ENCODE measurements at places on chromosomes 6 and 20. TPM values are rescaled to one million over a fixed set of nuclear protein-coding genes. Genes with fewer than 3 reads are reported as not detected.

Gene ABCC10
- total RNA-seq, result 30.2 TPM

Gene DEFB126
- total RNA-seq, result not detected

DNA sequence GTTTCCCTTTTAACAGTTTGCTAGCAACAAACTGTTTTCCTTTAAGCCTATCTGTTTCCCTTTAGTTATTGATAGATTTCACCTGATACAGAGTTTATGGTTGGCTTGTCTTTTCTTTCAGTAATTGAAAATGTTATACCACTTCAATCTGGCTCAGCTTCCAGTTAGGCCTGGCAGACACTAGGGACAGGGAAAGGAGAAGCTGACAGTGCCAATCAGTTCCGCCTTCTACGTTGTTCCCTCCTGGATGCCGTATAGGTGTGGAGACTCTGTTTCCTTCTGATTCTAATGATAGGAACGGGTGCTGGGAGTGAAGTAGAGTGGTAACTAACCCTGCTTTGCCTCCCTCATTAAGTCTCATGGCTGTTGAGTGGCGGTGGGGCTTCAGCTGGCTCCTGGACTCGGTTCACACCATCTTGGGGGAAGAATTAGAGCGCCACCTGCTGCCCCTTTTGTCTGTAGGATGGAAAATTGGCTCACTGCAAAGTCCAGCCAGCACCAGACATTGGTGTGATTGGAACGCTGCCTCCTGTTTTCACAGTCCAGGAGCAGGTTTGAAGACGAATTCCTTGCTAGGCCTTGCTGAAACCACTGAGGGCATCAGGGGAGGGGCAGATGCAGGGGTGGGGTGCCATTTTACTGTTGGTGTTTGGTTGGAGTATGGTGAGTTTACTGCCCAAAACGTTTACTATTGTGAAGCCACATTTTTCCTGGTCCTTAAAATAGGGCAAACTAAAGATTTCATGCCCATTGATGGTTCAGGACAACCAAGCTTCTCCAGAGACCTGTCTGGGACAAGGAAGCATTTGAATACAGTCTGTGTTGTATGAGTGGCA lies 1729.5 kb downstream of the GRIK2 start:
- no peak overlapping the region for H3K4me3 ChIP-seq
- no peaks in the 10 kb centered on the region for H3K36me3 ChIP-seq
- no peak for DNase-seq
- no peaks in the 10 kb centered on the region for H3K4me1 ChIP-seq

Gene CTAGE9
- total RNA-seq, result not detected

DNA sequence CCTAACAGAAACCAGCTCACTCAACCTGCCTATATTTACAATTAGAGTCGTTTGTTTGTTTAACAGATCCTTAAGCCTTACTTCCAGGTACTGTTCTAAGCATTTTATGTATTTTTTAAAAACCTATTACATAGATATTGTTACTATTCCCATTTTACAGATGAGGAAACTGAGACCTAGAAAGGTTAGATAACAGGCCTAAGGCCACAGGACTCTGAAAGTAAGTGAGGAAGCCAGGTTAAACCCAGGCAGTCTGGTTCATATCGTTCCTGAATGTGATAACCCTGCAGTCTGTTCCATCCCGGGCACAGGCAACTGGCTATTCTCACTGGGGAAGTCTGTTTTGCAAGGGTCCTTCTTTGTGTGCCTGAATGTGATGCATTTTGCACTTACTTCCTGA lies 322.2 kb downstream of the FARS2 start:
- no peaks in the 10 kb centered on the region for H3K27me3 ChIP-seq
- H3K4me3 ChIP-seq, result no peak overlapping the region
- H3K27ac ChIP-seq, result no peak overlapping the region
- H3K36me3 ChIP-seq, result no peaks in the 10 kb centered on the region
- no peak for DNase-seq
- H3K4me1 ChIP-seq, result no peaks in the 10 kb centered on the region

DNA sequence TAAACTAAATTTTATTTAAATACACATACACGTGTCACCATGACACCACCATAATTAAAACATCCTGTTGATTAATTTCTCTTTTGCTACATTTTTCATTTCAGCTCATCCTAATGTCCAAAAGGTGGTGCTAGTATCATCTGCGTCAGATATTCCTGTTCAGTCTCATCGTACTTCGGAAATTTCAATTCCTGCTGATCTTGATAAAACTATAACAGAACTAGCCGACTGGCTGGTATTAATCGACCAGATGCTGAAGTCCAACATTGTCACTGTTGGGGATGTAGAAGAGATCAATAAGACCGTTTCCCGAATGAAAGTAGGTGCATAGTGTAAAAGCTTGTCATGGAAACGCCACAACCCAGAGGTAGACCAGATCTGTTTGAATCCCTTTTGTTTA lies 263.4 kb downstream of the UTRN start:
- H3K36me3 ChIP-seq, result peaks cover 4% of the 10 kb centered on the region
- H3K27me3 ChIP-seq, result no peaks in the 10 kb centered on the region
- no peak overlapping the region for H3K4me3 ChIP-seq
- DNase-seq, result no peak
- H3K4me1 ChIP-seq, result no peaks in the 10 kb centered on the region

- H3K36me3 ChIP-seq, result no peaks in the 10 kb centered on the region
- H3K4me3 ChIP-seq, result no peak overlapping the region
- DNase-seq, result no peak
- no peaks in the 10 kb centered on the region for H3K27me3 ChIP-seq
- H3K27ac ChIP-seq, result no peak overlapping the region
These were observed 288.4 kb downstream of the CLIC5 start for GRCh38 chr6:45727228-45727627.

Gene ASXL1
- 71.1 TPM for total RNA-seq

Gene MSH5
- total RNA-seq, result 23.7 TPM

DNA sequence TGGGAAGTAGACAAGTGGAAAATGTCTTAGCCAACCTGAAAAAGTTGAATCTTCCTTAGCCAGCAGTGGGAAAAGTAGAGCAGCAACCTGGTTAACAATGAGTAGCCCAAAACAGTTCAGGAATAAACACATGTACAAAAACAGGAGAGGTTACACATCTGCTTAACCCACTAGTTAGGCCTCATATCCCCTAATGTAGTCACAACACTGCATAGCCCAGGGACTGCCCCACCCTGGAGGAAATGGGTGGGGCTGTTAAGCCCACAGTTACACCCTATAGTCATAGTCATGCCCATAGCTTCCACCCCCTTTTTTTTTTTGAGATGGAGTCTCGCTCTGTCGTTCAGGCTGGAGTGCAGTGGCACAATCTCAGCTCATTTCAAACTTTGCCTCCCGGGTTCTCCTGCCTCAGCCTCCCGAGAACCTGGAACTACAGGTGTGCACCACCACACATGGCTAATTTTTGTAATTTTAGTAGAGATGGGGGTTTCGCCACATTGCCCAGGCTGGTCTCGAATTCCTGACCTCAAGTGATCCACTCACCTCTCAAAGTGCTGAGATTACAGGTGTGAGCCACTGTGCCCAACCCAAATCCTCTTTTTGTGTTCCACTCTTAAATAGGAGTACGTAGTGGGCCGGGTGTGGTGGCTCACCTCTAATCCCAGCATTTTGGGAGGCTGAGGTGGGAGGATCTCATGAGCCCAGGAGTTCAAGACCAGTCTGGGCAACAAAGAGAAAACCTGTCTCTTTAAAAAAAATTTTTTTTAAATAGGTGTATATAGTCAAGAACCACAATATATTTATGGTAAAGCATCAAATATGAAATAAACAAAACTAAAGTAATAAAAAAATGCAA lies 24.5 kb downstream of the ILRUN start:
- no peak overlapping the region for H3K4me3 ChIP-seq
- peaks cover 5% of the 10 kb centered on the region for H3K4me1 ChIP-seq
- H3K27ac ChIP-seq, result no peak overlapping the region
- H3K27me3 ChIP-seq, result no peaks in the 10 kb centered on the region

DNA sequence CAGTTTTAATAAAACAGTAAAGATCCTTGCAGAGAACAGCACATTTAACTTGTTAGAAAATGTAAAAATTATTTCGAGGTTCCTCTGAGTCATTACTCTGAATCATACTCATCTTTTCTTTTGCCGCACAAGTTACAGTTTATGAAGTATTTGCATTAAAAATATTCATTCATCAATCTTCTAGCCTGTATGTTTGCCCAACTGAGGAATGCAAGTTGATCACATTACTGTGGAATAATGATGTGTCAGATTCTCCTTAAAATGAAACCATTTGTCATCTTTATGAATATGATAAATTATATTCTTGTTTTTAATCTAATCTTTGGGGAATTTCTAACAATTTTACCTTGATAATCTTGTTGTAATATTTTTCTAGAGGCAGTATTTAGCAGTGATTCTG lies 340.4 kb upstream of the OPRM1 start:
- no peak for DNase-seq
- no peak overlapping the region for H3K27ac ChIP-seq
- no peaks in the 10 kb centered on the region for H3K36me3 ChIP-seq
- no peaks in the 10 kb centered on the region for H3K4me1 ChIP-seq
- no peak overlapping the region for H3K4me3 ChIP-seq

Gene RSPO4
- 0.13 TPM for total RNA-seq

- no peaks in the 10 kb centered on the region for H3K27me3 ChIP-seq
- H3K4me1 ChIP-seq, result peaks cover 11% of the 10 kb centered on the region
- H3K4me3 ChIP-seq, result no peak overlapping the region
These were observed 42.8 kb downstream of the MRPL14 start for GRCh38 chr6:44084231-44085014.

- H3K36me3 ChIP-seq, result no peaks in the 10 kb centered on the region
- no peak overlapping the region for H3K4me3 ChIP-seq
- H3K4me1 ChIP-seq, result no peaks in the 10 kb centered on the region
- no peak overlapping the region for H3K27ac ChIP-seq
- no peaks in the 10 kb centered on the region for H3K27me3 ChIP-seq
- DNase-seq, result no peak
These were observed 553.0 kb upstream of the ADGRB3 start for GRCh38 chr6:68082086-68082485.

GRCh38 chr6:5785249-5785648 lies 221.5 kb downstream of the NRN1 start:
- DNase-seq, result no peak
- no peak overlapping the region for H3K27ac ChIP-seq
- no peaks in the 10 kb centered on the region for H3K4me1 ChIP-seq
- no peaks in the 10 kb centered on the region for H3K27me3 ChIP-seq
- H3K4me3 ChIP-seq, result no peak overlapping the region

DNA sequence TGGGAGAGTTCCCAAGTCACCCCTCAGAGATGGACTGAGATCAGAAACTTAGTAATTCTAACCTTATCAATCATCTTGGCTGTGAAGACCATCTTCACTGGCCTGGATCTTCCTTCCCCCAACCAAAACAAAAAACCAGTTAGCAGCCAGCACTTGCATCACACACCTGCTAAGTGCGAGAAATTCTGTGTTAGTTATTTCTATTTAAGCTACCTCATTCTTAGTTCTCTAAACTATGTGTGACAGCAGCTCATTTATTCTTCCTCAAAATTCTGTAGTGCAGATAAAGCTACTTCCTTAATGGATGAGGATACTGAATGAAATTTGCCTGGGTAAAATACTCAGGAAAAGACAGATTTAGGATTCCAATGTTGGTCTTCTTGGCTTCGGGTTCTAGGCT lies 18.2 kb upstream of the TAGAP start:
- peaks cover 3% of the 10 kb centered on the region for H3K4me1 ChIP-seq
- no peak for DNase-seq
- H3K36me3 ChIP-seq, result no peaks in the 10 kb centered on the region
- no peak overlapping the region for H3K4me3 ChIP-seq
- H3K27ac ChIP-seq, result no peak overlapping the region
- H3K27me3 ChIP-seq, result no peaks in the 10 kb centered on the region

Gene SLC22A3
- 6.4 TPM for total RNA-seq

DNA sequence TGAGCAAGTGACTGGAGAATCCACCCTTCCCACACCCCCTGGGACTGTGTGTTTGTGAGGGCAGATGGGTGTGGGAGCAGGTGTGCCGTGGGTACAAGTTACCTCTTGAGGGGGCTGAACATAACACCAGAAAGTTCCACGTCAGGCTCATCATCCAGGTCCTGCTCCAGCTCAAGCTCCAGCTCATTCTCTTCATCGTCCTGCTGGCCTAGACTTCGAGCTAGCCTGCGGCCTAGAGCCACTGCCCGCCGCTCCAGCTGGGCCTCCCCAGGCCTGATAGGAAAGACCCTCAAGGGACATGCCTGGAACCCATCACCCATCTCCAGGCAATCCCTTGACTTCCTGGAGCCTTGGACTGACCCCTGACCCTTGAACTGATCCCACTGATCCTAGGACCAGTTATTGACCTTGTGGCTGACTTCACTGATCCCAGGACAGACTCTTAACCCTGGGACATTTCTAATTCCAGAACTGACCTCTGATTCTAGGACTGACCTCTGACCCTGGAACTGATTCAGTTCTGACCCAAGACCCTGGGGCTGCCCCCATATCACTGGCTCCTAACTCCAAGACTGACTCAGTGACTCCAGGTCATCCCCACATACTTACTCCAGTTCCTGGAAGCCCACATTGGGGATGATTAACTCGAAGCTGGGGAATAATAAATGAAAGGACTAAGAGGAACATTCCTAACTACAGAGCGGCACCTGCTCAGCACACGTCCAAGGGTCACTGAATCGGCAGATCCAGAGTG lies 11.8 kb upstream of the SPAG4 start:
- DNase-seq, result peak; percentile 23
- peak overlapping the region; percentile 21 for H3K27ac ChIP-seq
- H3K36me3 ChIP-seq, result no peaks in the 10 kb centered on the region
- no peaks in the 10 kb centered on the region for H3K27me3 ChIP-seq
- H3K4me3 ChIP-seq, result no peak overlapping the region
- peaks cover 4% of the 10 kb centered on the region for H3K4me1 ChIP-seq

Gene GLP1R
- 0.22 TPM for total RNA-seq

Gene TAGAP
- total RNA-seq, result 8.8 TPM

DNA sequence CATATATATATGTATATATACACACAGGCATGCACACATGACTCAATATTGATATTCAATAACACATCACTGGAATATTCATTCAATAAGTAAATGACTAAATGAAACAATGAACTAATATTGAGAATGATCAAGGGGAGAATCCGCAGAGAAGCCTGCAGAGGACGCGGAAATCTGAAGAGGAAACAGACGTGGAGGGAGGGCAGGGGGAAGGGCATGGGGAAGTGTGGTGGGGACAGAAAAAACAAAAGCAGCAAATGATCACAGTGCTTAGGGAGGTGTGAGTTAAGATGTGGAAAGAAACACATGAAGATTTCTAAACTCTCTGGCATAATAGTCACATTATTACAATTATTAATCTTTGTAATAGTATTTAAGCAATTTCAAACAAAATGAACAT lies 14.5 kb downstream of the PERP start:
- no peaks in the 10 kb centered on the region for H3K4me1 ChIP-seq
- no peaks in the 10 kb centered on the region for H3K36me3 ChIP-seq
- no peaks in the 10 kb centered on the region for H3K27me3 ChIP-seq
- DNase-seq, result no peak

DNA sequence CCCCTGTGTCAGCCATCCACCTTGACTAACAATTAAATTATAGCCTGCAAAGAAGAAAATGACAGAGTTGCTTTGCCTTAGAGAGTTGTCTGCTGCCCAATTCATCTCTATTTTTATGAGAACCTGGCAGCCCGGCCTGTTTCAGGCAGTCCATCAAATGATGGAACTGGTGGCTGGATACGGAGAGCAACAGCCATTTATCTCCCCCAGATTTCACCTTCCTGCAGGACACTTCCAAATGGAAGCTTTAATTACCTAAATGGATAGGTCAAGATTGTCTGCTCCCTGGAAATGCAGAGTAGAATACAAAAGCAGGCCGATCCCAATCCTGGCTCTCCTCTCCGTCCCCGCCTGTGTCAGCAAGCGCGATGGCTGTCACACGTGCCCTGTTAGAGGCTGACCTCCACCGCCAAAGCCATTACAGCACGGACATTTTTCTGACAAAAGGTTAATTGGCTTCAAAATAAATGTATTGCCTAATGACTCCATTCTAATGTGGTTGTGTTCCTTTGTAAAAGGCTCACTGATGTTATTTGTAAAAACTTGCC lies 86.7 kb downstream of the PACRG start:
- peak; percentile 3 for DNase-seq
- no peaks in the 10 kb centered on the region for H3K4me1 ChIP-seq
- H3K4me3 ChIP-seq, result no peak overlapping the region
- H3K36me3 ChIP-seq, result no peaks in the 10 kb centered on the region
- H3K27me3 ChIP-seq, result no peaks in the 10 kb centered on the region

Data from kidney (tissue), 22 donors.